NCI-H1930 (cell line): ENCODE measurements at places on chromosomes 16 and 17.

GRCh38 chr17:83123896-83124801 is 44.7 kb downstream of the METRNL start:
- DNase-seq, result no peak

- peak; percentile 54 for DNase-seq
Measured at GRCh38 chr17:29176558-29177351, 3.4 kb downstream of the MYO18A start.

GRCh38 chr16:74033441-74033995 is 263.1 kb upstream of the PSMD7 start:
- no peak for DNase-seq

DNA sequence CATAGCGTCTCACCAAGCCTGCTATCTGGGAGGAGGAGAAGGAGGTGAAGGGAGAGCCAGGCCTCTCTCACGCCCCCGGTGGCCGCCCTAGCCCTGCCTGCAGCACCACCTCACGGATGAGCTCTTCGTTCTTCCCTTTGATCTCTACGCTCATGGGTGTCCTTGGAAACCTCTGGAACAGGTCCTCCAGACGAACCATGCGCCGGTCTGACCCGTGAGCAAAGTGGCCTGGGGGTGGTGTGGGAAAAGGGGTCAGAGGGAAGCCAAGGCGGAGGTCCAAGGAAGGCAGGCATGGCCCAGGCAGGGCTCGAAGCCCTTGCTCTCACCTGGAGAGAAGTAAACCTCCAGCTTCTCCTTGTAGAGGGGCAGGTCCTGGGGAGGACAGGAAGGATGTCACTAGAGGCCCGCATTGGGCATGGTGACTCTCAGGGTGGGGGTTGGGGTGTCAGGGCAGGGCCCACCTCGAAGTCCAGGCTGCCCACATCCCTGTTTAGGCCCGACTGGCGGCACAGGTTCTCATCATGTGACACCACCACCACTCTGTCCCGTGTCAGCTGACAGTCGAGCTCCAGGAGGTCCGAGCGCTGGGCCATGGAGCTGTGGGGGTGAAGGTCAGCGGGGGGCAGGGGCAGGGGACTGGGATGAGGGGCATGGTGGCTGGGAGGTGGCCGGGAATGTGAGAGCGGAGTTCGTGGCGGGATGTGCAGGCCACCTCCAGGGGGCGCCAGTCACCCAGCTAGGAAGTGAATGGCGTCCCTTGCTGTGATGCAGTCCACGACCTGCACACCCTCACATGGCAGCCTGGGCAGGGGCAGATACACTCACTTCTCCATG is 923 bp downstream of the GDPD3 start:
- DNase-seq, result no peak

- DNase-seq, result no peak
Measured at GRCh38 chr16:31502981-31503380, 5.2 kb downstream of the RUSF1 start.

DNA sequence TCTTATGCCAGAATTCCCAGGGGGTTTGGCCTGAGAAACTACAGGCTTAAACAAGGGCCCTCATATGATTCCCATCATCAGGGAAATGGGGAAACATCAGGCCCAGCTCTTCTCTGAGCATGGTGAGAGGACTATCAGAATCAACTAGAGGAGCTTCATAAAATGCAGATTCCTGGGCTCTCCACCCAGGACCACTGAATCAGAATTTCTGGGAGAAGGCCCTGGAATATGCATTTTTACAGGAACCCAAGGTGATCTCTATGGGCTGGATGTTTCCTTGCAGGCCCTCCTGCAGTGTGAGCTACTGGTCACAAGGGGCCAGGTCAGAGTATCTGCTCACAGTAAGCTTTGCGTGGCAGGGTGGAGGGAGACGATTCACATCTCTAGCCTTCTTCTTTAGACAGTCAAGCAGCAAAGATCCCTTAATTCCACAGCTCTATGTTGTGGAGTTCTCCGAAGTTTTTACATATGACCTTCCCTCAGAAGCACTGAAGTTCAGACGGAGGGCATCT is 38.8 kb upstream of the HOXB13 start:
- DNase-seq, result no peak

GRCh38 chr17:70207184-70207583 is 37.9 kb downstream of the KCNJ2 start:
- no peak for DNase-seq

DNA sequence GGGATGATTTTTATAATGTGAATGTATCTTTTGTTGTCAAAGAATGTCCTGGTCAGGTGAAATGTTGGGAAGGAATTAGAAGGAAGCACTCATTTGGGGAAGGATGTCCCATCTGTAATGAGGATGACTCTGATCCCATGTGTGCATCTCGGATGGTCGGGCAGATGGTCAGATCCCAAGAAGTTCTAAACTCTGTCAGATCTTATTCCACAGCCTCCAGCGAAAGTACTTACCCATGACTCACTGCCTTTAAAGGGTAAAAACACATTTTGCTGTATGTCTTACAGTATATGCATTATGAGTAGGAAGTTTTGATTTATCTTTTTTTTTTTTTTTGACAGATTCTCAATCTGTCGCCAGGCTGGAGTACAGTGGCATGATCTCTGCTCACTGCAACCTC is 548 bp upstream of the KRTAP4-11 start:
- DNase-seq, result no peak

GRCh38 chr17:4839965-4840892 is 7.1 kb downstream of the MINK1 start:
- DNase-seq, result no peak

GRCh38 chr16:11234884-11235702 is 20.9 kb downstream of the SOCS1 start:
- DNase-seq, result no peak

DNA sequence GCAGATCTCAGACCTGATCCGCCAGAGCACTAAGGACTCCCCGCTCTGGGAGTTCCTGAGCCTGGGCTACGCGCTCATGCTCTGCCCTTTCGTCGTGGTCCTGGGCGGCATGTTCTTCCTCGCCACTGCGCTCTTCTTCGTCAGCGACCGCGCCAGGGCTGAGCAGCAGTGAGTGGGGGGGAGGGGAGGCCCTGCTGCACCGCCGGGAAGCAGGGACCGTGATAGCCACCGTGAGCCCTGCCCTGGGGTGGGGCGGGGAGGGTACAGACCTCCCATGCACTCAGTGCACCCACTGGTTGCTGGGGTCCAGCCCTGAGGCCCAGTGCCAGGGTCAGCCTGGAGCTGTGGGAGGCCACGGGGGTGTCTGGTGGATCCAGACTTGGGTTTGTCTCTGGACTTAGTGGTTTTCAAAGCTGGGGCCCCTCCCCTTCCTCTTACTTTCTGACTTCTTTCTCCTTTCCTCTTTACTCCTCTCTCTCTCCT is 18.9 kb downstream of the MYBBP1A start:
- no peak for DNase-seq

DNA sequence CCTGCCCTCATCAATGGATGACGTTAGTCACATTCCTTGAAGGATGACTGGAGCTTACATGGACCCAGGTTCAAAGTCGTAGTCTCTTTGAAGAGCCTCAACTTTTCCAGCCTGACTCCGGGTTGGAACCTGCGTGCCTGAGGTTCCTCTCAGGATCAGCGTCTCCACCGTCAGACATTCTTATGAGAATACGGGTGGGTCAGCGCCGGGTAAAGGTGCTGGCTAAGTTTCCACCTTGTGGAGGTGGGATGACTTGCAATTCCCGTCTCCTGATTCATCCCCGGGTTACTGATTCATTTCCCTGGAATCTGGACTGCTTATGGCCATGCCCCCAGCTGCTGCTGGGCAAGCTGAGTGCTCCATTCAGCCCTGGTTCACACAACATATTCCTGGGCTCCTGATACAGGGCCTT is 38.9 kb upstream of the CMIP start:
- DNase-seq, result no peak

DNA sequence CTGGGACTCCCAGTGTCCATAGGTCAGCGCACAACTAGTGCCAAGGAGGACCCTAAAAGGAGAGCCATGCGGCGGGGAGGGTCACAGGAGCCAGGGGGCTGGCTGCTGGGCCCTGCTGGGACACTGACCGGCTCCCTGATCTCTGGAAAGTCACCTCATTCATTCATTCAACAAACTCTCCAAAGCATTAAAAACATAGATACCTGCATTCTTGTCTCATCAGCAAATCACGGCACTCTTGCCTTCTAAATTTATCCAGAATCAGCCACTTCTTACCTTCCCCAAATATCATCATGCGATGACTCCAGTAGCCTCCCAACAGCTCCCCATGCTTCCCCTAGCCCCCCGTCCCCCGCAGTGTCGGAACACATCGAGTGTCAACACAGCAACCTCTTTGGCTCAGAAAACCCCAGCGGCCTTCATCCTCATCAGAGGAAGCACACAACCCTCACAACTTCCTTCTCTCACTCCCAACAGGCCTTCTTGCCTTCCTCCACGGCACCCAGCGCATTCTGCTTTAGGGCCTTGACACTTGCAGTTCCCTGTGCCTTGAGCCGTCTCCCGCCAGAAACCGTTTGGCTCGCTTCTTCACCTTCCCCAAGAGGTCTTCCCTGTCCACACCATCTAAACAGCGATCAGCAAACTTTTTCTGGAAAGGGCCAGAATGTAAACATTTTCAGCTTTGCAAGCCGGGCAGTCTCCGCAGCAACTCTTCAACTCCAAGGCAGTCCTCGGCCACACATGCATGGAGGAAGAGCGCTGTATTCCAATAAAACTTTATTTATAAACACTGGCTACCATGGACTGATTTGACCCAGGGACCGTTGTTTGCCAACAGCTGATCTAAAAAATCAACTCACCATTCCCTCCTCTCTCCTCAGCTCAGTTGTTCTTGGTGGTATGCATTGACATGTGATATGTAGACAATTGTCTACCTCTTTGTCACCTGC is 119.5 kb upstream of the TNRC6C start:
- DNase-seq, result no peak

DNA sequence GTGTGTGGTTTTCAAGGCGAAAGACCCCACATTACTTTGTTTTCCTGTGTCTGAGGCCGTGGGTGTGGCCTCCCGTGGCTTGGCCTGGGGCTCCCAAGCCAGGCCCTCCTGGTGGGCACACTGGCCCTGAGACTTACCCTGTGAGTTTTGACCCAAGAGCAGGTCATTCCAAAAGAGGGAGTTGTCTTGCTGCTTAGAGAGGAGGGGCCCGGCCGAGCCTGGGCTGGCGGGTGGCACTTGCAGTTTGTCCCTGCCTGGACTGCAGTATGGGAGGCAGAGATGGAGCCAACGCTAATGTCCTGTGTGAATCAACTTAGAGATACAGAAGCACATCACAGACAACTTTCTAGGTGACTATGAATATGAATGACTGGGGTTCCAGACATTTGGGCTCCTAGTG is 22.7 kb downstream of the PLEKHG4 start:
- no peak for DNase-seq

GRCh38 chr16:74867281-74867849 is 92.7 kb upstream of the FA2H start:
- peak; percentile 61 for DNase-seq

DNA sequence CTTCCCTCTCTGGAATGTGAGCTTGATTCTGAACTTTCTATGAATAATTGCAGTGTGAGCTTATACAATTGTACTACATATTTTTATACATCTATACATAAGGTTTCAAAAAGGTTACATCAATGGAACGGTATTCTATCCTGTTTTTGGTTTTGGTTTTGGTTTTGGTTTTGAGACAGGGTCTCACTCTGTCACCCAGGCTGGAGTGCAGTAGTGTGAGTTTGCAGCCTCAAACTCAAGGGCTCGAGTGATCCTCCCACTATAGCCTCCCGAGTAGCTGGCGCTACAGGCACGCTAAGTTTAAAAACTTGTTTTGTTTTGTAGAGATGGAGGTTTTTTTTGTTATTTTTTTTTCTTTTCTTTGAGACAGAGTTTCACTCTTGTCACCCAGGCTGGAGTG is 1.1 kb downstream of the CTRB1 start:
- DNase-seq, result no peak

DNA sequence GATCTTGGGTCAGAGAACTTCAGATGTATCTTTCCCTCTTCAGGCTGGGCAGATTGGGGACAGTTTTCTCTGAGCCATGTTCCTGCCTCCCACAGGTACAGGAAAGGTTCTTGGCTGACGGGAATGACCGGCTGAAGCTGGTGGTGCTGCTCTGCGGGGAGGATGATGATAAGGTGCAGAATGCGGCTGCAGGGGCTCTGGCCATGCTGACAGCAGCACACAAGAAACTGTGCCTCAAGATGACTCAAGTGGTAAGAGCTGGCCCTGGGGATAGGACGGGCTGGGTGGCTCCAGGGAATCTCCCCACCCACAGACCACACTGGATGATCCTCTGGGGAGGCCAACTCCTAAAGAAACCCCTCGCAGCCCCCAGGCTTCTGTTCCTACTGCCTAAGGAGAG is 10.9 kb downstream of the SLC35G3 start:
- DNase-seq, result no peak

DNA sequence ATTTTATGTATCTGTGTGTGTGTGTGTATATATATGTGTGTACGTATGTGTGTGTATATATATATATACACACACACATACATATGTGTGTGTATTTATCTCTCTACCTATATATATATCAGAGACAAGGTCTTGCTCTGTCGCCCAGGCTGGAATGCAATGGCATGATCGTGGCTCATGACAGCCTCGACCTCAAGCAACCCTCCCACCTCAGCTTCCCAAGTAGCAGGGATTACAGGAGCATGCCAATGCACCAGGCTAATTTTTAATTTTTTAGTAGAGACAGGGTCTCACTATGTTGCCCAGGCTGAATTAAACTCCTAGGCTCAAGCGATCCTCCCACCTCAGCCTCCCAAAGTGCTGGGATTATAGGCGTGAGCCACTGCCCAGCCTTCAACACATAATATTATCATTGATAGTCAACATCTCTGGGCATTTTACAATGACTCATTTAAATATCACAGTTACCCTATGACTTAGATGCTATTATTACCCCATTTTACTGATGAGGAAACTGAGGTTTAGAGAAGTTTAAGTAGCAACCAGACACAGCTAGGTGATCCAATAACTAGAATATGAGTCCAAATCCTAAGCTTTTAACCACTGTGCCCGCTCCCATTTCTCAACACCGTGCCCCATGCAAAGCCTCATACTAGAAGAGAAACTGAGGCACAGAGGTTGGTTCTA is 24.3 kb downstream of the G6PC3 start:
- DNase-seq, result no peak

DNA sequence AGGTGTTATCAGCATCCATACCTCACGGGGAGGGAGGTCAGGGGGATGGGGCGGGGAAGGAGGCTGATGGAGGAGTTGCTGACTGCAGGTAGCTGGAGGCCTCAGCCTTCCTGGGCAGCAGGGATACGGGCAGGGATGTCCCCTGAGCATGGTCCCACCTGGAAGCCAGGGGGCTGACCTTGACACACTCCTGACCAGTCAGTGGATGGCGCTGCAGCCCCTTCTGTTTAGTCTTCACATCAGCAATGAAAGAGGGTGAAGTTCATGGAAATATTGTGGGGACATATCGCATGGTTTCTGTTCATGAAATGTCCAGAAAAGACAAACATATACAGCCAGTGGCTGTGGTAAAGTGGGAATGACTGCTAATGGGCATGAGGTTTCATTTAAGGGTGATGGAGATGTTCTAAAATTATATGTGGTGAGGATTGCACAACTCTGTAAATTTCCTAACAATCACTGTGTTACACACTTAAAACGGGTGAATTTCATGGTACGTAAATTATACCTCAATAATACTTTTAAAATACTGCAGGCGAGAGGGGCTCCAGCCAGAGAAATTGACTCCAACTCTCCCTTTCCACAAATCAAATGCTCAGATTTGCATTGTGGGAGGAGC is 489.6 kb downstream of the CDH13 start:
- no peak for DNase-seq
